ENCODE measurements at places on chromosomes 5 and 9.

GRCh38 chr5:139982975-139983240, 60.2 kb downstream of the NRG2 start:
- DNase-seq = no peak

GRCh38 chr5:34698754-34699153, 42.6 kb downstream of the RAI14 start:
- no peak for DNase-seq

DNA sequence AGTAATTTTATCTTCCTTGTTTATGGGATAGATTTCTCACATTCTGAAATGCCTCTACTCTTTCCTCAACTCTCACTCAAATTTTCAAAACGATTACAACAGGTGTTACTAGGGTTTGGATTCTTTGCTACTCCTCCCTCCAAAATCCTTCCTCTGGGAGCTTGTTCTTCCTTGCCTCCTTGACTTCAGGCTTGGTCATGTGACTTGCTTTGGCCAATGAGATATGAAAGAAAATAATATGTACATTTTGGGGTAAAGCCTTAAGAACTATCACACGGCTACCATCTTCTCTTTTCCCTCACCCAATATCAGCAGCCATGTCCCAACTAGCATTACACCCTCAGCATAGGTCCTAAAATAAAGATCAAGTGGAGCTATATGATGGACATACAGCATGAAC, 28.8 kb upstream of the SLC1A1 start:
- no peak for DNase-seq

GRCh38 chr9:132878695-132879456, at the start of gene SPACA9:
Gene SPACA9, plus strand, starts transcription at chr9:132878898. Its CDS starts 5,050 bp downstream, at chr9:132883948.
- DNase-seq = peak; percentile 23

DNA sequence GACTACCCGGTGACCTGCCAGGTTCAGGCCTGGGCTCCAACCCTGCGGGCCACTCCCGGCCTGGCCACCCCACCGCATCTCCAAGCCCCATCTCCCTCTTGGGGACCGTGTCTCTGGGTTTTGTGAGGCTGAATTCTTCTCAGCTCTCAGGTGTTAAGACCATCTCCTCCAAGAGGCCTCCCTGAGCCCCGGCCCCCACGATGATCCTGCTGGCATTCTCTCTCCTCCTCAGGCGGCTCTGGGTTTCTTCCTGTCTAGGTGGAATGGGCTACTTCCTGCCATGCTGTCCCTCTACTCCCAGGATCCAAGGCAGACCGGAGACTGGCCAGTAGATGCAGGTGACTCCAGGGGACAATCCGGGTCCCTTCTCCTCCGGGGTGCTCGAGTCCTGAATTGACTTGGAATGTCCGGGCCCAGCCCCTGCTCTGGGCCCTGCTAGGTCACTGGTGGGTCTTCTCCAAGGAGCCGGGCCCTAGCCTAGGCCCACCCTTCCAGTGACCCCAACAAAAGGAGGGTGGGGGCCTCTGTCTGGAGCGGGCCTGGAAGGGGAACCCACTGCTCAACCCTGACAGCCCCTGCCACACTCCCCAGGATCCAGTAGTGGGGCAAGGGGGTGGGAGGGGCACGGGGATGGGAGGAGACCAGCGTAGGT, 219.8 kb downstream of the C9orf50 start:
- DNase-seq = no peak

DNA sequence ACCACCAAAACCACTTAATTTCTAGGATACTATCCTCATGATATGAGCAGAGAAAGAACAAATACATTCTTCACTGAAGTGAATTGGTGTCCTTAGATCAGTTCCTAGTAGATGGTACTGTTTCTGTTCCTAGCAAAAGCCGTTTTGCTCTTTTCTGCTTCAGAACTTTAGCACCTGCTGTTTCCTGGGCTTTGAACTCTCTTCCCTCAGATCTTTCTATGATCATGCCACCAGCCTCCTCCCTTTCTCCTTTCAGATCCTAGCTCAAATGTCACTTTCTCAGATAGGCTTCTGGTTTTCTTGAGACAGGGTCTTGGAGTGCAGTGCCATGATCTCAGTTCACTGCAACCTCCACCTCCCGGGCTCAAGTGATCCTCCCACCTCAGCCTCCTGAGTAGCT, 118.0 kb downstream of the EGFLAM start:
- DNase-seq = no peak

GRCh38 chr5:172165465-172165864, 22.6 kb downstream of the STK10 start:
- DNase-seq = no peak

- DNase-seq = peak; percentile 3
Observed at GRCh38 chr5:179345433-179346321, at the start of gene ADAMTS2. Gene ADAMTS2, minus strand, starts transcription at chr5:179345461. Its CDS starts 133 bp downstream, at chr5:179345328.

DNA sequence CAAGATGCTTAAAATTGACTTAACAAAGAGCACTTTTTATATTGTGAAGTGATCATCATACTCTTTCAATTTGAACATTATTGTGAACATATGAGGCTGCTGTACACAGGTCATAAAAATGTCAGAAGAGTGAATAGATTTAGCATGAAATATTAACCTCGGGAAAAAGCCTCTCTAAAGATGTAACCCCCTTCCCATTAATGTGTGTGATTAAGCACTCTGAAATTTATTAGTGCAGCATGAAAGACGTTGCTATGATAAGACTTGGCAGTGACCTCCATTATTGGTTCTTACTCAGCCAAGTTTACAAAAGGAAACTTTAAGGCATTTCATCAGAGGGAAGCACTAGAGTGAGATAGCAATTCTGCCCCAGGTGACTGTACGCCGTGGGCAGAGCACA, 326.5 kb downstream of the NTRK2 start:
- no peak for DNase-seq

DNA sequence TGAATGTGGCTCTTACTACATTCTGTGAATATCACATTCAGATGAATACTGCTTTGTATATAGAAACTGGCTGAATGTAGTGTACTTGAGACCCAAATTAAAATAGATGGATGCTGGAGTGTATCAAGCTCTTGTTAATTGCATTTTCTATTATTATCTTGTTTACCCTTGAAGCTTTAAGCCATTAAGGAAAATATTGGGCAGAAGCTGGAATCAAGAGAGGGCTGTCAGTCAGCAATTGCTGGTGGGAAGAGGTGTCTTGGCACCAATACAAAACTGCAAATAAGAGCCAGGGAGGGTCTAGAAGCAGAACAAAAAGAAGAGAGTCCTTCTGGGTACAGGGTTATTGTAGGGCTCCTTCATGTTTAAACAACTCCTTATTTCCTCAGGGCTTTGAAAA, 38.8 kb downstream of the MUSK start:
- DNase-seq = no peak

- no peak for DNase-seq
Observed at GRCh38 chr9:124879226-124879625, 17.3 kb downstream of the ARPC5L start.

GRCh38 chr5:95262933-95263660, 21.8 kb downstream of the MCTP1 start:
- DNase-seq = no peak

All from stimulated activated CD8-positive, alpha-beta memory T cell treated with anti-CD3 and anti-CD28 coated beads, Interleukin-4, amount 100 ng/mL, for 24 hours (primary cell).